Naive thymus-derived CD8-positive, alpha-beta T cell (primary cell): ENCODE measurements at places on chromosomes 11 and 22. TPM values are rescaled to one million over a fixed set of nuclear protein-coding genes. Genes with fewer than 3 reads are reported as not detected.

- H3K4me3 ChIP-seq: no peak overlapping the region
- no peak for DNase-seq
- H3K4me1 ChIP-seq: peaks cover 4% of the 10 kb centered on the region
- no peaks in the 10 kb centered on the region for H3K36me3 ChIP-seq
These were observed 9.8 kb upstream of the TBX1 start for GRCh38 chr22:19750507-19751490.

- no peaks in the 10 kb centered on the region for H3K4me1 ChIP-seq
- no peak for DNase-seq
These were observed 29.0 kb downstream of the LAYN start for GRCh38 chr11:111569476-111569875.

- peaks cover 4% of the 10 kb centered on the region for H3K27me3 ChIP-seq
- H3K27ac ChIP-seq: no peak overlapping the region
- H3K4me1 ChIP-seq: no peaks in the 10 kb centered on the region
- DNase-seq: no peak
- no peaks in the 10 kb centered on the region for H3K36me3 ChIP-seq
These were observed 16.4 kb upstream of the SYVN1 start for GRCh38 chr11:65150509-65151299.

The HTR3B gene
- not detected for total RNA-seq
